ENCODE measurements at places on chromosomes 11 and 22. TPM values are rescaled to one million over a fixed set of nuclear protein-coding genes. Genes with fewer than 3 reads are reported as not detected.

DNA sequence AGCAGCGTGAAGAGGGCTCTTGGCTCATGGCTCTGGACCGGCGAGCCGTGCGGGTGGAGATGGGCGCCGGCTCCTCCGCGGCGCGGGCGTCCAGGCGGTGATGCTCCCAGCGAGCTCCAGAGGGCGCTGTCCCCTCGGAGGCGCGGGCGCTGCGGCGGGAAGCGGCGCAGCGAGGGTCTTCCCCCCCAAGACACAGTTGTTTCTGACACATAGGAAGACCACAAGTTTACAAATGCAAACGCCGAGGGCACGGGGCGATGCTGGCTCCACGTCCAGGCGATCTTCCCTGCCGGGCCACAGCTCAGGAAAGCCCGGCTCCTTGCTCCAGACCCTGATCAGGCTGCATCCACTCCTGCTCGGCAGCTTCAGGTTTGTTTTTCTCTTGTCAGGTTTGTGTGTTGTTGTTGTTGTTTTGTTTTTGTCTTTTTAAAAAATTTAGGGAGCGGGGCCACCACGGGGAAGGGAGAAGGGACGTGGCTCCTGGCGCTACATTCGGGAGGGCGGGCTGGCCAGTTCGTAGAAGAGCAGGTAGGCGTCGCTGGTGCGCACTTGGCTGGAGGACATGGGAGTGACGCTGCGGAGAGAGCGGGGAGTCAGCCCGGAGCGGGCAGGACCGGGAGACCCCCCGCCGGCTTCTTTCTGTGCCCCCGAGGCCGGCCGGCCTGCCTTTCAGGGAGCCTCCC is 10.0 kb upstream of the MFRP start:
- DNase-seq, result peak; percentile 75

GRCh38 chr22:27676545-27677213 is 124.9 kb downstream of the MN1 start:
- DNase-seq, result no peak

DNA sequence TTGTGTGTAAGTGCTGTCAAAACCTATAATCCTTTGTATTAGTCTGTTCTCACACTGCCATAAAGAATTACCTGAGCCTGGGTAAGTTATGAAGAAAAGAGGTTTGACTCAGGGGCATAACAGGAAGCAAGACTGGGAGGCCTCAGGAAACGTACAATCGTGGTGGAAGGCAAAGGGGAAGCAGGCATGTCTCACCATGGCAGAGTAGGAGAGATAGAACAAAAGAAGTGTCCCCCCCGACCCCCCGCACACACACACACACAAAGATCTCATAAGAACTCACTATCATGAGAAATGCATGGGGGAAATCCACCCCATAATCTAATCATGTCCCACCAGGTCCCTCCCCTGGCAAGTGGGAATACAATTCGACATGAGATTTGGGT is 2.3 kb upstream of the USP28 start:
- no peak for DNase-seq

GRCh38 chr11:92922731-92923130 is 46.7 kb upstream of the MTNR1B start:
- DNase-seq, result no peak

DNA sequence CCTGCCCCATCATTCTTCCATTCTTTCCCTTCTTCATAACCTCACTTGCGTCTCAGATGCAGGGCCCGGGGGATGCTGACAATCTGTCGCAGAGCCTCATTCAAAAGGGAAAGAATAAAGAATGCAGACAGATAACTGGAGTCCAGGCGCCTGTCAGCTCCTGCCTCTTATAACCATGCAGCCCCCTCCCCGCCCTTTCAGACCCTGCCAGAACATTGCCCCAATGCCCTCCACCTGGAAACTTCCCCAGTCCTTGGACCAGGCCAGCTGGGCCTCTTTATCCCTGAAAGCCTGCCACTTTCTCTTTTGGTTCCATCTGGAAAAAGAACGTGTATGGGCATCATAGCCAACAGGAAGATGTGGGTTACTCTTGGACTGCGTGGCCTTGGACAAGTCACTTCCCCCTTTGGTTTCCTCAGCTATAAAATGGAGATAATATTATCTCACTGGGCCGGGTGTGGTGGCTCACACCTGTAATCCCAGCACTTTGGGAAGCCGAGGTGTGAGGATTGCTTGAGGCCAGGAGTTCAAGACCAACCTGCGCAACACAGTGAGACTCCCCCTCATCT is 2.1 kb upstream of the TCF20 start:
- no peak for DNase-seq

DNA sequence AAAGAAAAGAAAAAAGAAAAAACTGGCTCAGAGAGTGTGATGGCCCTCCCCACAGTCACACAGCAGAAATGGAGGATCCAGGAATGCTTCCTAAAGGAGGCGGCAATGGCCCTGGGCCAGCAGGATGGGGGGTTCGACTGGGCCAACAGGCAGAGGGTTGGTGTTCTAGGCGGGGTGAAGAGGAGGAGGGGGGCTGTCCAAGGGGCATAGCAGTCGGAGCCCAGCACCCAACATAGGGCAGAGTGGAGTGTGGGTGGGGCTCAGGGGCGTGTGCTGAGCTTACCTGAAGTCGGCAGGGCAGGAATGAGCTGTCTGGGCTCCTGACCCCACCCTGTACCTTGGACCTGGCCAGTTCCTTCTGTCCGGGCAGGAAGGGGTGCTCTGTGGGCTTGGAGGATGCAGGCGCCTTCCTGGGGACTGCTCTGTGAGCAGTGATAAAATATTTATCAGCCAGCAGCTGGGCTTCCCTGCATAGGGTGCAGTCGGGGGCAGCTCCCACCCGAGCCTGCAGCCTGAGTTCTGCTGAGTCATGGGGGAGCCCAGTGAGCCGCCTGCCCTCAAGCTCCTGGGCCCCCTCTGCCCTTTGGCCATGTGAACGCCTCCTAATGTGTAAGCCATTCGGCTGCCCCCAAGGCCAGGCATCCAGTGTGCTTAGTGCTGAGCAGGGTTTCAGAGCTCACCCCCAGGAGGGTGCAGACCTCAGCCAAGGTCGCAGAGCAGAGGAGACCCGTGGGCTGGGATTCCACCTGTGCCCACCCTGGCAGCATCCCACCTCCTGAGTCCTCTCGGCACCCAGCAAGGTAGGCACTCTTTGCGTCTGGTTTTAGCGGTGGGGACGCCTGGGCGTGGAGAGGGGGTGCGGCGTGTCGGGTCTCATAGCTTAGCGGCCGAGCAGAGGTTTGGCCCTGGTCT is 25.3 kb upstream of the PRR5 start:
- DNase-seq, result no peak

The TYR gene
- polyA plus RNA-seq, result not detected

The NDUFV1 gene
- 122 TPM for polyA plus RNA-seq

- no peak for DNase-seq
These were observed 39.8 kb downstream of the MYO18B start for GRCh38 chr22:25781801-25782200.

The SPDYC gene
- not detected for polyA plus RNA-seq

DNA sequence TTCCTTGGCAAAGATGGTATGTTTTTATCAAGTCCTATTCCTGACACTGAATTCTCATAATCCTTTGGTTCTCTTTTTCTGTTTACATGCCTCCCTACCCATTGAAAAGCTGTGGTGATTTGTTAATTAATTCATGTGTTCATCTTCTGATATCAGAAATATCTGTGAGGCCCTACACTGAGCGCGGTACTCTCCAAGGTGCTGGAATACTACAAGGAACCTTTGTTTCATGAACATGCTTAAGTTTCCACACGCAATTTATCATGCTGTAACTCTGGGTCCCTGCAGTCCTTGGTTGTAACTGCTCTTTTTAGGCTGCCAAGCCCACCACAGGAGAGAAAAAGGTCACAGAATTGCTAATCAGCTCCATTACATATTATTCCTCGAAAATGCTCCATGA is 331.8 kb downstream of the FAT3 start:
- DNase-seq, result no peak

DNA sequence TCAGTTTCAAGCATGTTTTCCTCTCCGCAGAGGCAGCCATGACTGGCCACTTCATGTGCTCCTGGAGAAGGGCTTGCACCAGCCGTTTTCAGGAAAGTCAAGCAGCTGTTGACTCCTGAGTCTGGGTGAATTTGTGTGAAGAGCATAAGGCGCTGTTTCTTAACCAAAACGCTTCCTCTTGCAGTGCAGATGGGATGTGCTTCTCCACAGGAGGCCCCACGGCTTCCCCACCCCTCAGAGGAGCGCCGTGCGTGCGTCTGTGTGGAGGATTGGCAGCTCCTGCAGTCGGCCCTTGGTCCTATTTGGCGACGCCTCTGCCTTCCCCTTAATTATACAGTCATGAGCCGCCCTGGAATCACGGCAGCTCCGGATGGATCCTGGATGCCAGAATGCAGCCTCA is 54.1 kb upstream of the B3GAT1 start:
- no peak for DNase-seq

DNA sequence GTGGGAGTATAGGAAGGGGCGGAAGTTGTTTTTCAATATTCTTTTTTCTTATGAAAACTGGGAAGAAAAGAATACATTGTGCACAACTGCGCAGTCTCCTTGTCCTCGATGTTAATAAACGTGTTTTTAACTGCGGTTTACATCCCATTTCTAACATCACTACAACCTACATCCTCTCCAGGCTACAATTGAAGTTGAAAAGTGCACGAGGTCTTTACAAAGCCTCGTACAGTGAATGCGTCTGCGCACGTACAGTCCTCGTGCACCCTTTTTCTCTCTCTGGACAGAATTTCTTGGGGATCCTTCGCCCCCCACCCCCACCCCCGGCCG is 102.4 kb downstream of the WT1 start:
- DNase-seq, result no peak

DNA sequence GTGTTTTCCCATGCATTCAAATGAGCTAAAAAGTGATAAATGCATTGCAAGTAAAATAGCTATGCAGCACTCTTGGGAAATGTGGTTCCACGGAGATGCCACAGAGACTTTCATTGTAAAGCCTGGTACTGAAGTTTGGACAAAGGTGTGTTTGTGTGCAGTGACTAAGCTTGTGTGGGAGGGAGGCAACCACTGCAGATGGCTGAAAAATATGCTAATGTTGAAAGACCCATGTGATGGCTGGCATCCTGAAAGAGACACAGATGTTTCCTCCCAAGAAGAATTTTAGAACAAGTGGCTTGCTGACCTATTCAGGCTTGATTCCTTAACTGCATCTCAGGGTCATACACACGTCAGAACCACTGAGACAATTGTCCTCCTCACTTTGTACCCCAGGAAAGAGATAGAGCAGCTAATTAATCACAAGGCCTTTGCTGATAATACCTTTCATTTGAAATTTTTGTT is 73.8 kb downstream of the FAM76B start:
- no peak for DNase-seq

The ANO1 gene
- not detected for polyA plus RNA-seq

DNA sequence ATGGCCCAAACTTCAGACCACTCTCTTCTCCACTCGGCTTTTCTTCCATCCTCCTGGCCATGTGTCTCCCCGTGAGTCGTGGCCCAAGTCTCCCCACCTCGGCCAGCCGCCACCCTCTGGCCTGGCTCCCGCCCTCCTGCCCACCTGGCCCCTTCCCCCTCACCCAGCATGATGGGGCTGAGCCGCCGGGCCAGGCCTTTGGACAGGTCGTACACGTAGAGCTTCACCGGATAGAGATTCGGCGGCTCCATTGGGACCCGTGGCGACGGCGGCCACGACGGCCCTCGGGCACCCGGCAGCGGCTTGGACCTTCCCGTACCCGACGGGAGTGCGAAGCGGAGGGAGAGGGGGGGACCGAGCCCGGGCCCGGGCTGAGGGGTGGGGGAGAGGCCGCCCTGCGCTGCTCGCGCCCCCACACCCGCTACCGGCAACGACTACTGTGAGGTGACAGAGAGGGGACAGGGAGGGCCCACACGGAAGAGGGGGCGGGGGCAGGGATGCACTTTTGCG is at the start of gene DESI1:
DESI1 (minus strand) TSS at position 455 of the 510 bp plus-strand sequence; CDS start at position 251, 204 bp downstream.
- no peak for DNase-seq

The TIMP3 gene
- not detected for polyA plus RNA-seq

- no peak for DNase-seq
These were observed 36.0 kb upstream of the FADD start for GRCh38 chr11:70167120-70167519.

- no peak for DNase-seq
These were observed 140.3 kb downstream of the BRD1 start for GRCh38 chr22:49687333-49687732.

The P2RY2 gene
- polyA plus RNA-seq, result not detected

GRCh38 chr11:86625981-86626380 is 46.4 kb downstream of the ME3 start:
- DNase-seq, result no peak

- no peak for DNase-seq
These were observed 29.4 kb downstream of the LRP5 start for GRCh38 chr11:68341557-68342458.

DNA sequence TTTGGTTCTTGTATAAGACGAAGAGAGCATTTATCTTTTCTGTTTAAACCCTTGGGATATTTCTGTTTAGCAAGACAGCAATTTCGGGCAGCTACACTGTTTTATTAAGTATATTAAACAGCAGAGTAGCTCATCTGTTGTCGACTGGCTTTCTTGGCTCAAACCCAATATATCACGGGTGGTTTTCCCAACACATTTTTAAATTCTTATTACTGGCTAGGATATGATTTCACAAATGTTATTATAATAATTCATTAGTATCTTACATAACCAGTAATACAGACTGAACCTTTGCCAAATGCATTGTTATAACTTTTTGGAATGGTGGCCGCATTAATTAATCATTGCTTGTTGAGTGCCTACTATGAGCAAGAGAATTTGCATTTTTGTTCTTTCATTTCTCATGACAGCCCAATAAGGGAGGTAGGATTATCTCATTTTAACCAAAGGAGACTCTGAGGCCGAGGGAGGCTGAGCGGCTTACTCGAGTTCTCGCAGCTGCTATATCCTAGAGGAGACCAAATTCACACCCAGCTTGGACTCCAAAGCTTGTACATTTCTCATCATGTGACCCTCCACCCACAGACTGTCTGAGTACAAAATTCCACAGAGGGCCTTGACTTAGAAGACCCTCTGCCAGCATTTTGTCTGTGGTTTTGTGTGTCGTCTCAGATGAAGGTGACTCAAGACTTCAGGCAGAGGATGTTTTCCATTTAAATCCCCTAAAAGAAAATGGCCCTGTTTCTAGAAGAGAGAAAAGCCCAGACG is 304.9 kb downstream of the NTM start:
- no peak for DNase-seq

Measured in naive thymus-derived CD8-positive, alpha-beta T cell (primary cell).